ENCODE measurements at places on chromosomes 7 and 10. TPM values are rescaled to one million over a fixed set of nuclear protein-coding genes. Genes with fewer than 3 reads are reported as not detected.

DNA sequence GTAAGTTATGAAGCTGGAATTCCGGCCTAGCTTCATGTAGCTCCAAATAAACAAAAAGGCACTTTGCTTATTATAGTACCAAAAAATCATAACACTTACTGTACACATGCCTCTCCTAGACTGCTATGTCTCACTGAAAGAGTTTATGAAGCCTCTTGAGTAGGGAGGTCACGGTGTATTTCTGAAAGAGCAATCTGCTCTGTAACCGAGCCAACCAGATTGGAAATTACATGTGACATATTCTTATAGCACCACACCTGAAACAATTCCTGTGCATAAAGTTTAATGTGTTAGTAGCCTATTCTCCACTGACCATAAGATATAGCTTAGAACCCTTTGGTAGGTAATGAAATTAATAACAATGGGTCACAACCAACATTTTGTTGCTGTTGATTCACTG, 1.3 kb upstream of the FAM3C start:
- DNase-seq = no peak

GRCh38 chr7:55019691-55020465, 1.1 kb downstream of the EGFR start:
- peak; percentile 49 for DNase-seq

DNA sequence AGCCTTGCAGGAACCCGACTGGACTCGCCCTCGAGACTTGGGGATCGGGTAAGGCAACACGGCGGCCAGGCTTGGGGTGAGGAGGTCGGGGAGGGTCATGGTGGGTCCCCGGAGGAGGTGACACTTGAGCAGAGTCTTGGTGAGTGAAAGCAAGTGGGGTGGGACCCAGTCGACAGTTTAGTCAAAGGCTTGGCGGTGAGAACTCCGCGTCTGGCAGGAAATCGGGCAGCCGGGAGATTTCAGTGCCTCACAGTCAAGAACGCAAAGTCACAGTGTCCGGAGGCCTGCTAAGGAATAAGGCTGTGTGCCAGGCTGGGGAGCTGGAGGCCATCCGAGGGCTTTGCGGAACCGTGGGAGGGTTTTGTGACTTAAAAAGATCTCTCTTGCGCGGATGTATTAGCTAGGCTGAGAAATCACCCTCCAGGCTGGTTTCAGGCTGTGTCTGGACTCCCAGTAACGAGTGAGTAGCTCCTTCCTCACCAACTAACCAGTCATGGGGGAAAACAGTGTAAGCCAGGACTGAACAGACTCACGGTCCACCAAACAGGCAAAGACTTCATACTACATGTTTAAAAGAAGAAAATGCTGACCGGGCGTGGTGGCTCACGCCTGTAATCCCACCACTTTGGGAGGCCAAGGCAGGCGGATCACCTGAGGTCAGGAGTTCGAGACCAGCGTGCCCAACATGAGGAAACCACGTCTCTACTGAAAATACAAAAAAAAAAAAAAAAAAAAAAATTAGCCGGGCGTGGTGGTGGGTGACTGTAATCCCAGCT, 613 bp downstream of the AP5Z1 start:
- DNase-seq = no peak

- DNase-seq = no peak
Measured at GRCh38 chr7:141158561-141158960, 84.7 kb downstream of the TMEM178B start.

- DNase-seq = no peak
Measured at GRCh38 chr10:21532694-21533466, 1.2 kb upstream of the MLLT10 start.

- DNase-seq = no peak
Measured at GRCh38 chr10:69352569-69353264, 64.0 kb downstream of the TACR2 start.

DNA sequence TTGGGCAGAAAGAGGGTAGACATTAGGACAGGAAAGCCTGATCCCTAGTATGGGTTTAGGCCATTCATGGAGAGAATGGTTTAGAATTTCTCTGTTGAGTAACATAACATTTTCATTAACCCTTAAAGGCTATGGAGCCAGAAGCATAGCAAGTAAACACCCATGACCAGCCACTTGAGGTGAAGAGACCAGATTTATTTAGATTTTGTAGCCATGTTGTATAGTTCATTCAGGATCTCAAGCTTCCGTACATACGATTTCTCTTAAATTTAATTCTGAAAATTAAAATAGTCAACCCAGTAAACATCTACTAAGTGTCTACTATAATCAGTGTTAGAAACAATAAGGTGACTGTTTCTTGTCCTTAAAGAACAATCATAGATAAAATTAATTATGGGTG, 51.5 kb downstream of the CPED1 start:
- DNase-seq = no peak

GRCh38 chr7:100167912-100168323, 499 bp downstream of the GAL3ST4 start:
- no peak for DNase-seq

DNA sequence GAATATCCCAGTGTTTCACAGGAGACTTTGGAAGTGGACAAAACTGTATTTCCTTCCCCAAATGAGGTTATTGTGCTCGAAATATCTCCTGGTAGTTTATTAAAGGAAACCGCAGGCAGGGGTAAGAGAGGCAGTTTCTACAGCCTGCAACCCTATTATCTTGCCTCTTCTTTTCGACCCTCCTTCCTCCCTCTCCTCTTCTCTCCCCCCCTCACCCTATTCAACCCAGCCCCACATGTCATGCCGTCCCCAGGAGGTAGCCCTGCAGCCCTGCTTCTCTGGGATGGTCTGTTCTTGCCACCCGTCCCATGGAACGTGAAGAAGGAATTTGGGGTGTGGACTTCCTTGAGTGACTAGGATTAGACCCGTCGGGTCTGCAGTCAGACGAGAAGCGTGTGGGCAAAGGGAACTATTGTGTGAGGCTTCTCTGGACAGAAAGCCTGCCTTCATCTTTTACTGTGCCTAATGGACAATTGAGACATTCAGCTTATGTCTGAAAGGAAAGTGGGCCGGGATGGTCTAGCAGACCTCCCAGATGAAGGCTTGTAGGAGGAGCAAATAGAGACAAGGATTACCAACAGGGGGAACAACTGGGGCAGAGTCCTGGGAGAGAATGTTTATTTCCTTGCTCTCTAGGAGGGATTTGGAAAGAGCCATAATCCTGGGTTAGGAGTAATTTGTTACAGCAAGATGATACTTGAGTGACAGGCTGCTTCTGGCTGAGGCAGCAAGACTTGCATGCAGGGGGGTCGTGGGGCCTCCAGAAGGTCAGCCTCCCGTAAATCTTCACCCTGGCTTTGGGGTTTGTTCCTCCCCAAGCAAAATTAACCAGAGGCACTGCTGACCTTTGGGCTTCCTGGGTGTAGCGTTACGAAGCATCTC, 77.8 kb downstream of the TCF7L2 start:
- DNase-seq = no peak

RELN gene
- total RNA-seq = 1.5 TPM

GDF2 gene
- not detected for total RNA-seq

TMEM229A gene
- total RNA-seq = 0.11 TPM

SPDYE11 gene
- not detected for total RNA-seq

All from left colon (tissue), 2 donors.